Amniotic stem cell (primary cell): ENCODE measurements at places on chromosomes 3 and 15.

DNA sequence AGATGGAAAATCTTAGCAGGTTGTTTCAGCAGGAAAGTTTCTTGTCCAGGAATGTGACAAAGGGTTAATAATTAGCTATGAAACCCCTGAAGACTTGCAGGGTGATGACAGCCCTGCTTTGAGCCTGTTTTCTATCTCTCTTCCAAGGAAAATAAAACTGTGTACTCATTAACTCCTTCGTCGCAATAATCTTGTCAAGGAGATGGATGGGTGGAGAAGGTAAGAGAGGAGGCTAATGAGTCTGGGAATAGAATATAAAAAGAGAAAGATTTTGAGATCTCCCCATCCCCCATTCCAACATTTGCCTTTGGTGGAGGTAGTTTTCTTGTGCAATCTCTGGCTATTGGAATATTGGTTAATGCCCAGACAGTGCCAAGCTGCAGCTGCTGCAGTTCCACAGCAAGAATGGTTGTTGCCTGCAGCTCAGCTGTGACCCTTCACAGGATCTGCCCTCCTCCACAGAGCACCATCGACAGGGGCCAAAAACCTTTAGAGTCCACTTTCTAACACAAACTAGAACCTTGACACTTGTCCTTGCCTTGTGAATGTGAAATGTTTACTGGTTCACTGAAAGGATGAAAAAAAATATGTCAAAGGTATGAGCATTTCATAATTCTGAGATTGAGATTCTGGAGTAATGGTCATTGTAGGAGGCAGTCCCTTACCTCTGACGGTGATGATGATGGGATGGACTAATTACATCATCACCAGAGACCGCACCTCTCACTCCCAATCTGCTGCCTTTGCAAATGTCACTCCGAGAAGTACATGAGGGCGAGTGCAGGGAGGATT, 4.2 kb upstream of the LRIG1 start:
- DNase-seq, result no peak

DNA sequence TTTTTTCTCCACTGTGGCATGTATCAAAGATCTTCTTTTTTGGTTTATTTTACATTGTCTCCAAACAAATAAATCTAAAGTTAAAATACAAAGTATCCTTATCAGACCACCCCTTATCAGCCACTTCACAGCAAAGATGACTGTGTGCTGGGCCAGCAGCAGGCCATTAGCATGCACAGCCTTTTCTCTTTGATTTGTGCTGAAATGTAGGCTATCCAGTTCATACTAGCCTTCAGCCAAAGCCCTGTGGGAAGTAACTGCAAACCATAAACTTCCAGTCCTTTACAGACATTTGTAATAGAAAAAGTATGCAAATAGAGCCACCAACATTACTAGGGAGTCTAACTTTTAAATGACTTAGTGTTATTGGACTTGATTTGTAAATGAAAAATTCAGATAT, 816.3 kb downstream of the FHIT start:
- DNase-seq, result no peak

DNA sequence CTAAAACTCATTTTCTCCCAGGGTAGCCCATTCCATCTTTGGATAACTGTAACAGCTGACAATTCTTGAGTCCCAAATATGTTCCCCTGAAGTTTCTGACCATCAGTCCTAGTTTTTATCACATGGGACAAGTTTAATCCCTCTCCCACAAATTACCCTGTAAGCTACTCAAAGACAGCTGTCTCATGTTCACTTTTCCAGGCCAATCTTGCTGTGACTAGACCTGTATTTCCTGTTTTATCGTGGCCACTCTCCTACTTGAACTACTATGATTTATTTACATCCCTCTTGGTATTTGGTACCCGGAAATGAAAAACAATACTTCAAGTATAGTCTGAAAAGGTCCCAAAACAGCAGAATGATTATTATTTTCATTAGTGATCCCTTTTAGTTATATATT, 95.1 kb upstream of the MEX3B start:
- no peak for DNase-seq

DNA sequence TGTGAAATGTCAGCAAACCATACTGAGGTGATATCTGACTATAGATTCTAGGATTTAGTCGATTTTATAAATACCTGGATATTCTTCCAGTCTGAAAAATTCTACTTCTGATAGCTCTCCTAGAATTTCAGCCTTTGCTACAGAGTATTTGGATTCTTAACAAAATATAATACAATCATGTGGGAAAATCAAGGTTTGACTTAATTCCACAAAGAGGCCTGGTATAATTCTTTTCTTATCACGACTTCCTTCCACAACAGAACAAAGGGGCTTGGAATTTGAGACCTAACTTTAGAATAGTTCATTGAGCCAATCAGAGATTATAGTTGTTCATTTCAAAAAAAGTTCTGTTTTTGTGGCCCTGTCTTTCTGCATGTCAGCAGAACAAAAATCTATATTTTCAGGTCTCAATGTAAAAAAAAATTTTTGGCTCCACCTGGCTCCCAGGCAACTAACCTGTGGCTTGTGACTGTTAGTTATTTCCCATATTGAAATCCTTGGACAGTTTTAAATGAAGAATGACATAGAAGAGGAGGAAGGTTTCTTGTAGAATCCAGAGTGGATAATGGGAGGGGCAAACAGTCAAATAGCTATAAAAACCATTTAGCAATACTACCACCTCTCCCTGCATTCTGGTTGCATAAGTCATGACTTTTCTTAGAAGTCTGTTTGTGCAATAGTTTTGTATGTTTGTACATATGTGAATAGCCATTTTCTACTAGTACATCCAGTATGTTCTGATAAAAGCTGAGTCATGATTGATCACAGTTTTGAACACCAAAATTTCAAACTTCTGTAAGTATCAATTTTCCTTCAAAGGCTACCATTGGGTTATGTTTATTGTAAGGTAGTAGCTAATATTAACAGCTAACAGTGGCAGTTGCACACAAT, 4.0 kb downstream of the TM4SF1 start:
- DNase-seq, result no peak
